SK-N-SH (cell line): ENCODE measurements at places on chromosomes 3 and 15.

- no peak for DNase-seq
- H3K36me3 ChIP-seq, result no peaks in the 10 kb centered on the region
- no peak overlapping the region for H3K4me3 ChIP-seq
- H3K27me3 ChIP-seq, result no peaks in the 10 kb centered on the region
- no peak overlapping the region for H3K27ac ChIP-seq
These were observed 66.9 kb downstream of the PPM1L start for GRCh38 chr3:160822936-160823335.

DNA sequence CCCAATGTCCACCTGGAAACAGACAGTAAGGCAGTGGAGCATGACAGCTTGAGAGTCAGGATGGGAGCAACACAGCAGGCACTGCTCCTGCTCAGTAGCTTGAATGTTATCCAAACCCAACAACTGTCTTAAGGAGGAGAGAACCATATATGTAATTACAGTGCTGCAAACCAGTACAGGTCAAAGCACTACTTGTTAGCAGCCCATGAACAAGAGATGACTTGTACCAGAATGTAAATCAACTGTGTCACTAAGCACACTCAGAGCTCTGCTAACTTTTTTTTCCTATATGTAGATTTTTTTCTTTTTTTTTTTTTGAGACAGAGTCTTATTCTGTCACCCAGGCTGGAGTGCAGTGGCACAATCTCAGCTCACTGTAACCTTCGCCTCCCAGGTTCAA, 87.1 kb downstream of the ANO10 start:
- H3K4me1 ChIP-seq, result peaks cover 2% of the 10 kb centered on the region; the same call in 1 of the 2 replicates
- H3K27ac ChIP-seq, result no peak overlapping the region
- peaks cover 5% of the 10 kb centered on the region for H3K36me3 ChIP-seq
- H3K4me3 ChIP-seq, result no peak overlapping the region
- no peaks in the 10 kb centered on the region for H3K27me3 ChIP-seq
- DNase-seq, result no peak

- H3K27ac ChIP-seq, result 0 out of 2 replicates have a peak overlapping the region, but pooled peaks have one; percentile 23
- peaks cover 7% of the 10 kb centered on the region; the same call in 1 of the 2 replicates for H3K4me1 ChIP-seq
- no peak overlapping the region for H3K4me3 ChIP-seq
- no peaks in the 10 kb centered on the region for H3K27me3 ChIP-seq
- DNase-seq, result peak; percentile 38
These were observed 15.9 kb downstream of the RPLP1 start for GRCh38 chr15:69468241-69469121.

DNA sequence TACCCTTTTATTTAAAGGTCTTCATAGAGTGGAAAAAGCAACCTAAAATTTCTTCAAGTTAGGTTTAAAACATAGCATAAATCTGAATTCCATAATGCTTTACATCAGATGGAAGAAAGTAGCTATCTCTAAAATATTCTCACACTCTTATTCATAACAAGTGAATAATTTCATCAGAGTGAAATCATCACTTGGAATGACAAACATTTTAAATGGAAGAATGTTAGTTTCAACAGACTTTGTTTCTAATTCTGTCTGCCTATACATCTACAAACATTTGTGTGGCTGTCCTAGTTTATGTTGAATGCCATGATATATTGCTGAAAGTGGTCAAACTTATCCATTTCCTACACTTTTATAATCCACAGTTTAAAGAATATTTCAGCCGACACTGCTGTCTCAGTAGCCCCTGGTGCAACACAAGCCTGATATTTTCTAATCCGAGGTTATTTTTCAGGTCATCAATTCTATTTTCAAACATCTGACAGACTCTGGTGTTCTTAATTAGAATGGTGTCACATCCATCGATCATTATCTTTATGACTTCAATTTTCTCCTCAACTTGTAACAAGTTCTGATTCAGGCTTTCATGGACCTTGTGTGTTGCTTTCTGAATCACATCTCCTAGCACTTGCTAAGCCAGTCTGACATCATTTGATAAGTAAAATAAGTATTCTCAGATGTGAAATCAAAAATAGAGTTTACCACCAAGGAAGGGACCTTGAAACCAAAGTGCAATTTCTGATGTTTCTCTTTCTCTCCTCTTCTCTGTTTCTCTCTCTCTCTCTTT, 17.1 kb upstream of the CNTN3 start:
- no peaks in the 10 kb centered on the region for H3K36me3 ChIP-seq
- no peaks in the 10 kb centered on the region; the same call in 1 of the 2 replicates for H3K4me1 ChIP-seq
- H3K4me3 ChIP-seq, result no peak overlapping the region
- no peak overlapping the region for H3K27ac ChIP-seq

GRCh38 chr15:51757450-51757849, 6.1 kb downstream of the TMOD2 start:
- no peaks in the 10 kb centered on the region for H3K36me3 ChIP-seq
- H3K27me3 ChIP-seq, result no peaks in the 10 kb centered on the region
- DNase-seq, result no peak
- no peak overlapping the region for H3K27ac ChIP-seq

DNA sequence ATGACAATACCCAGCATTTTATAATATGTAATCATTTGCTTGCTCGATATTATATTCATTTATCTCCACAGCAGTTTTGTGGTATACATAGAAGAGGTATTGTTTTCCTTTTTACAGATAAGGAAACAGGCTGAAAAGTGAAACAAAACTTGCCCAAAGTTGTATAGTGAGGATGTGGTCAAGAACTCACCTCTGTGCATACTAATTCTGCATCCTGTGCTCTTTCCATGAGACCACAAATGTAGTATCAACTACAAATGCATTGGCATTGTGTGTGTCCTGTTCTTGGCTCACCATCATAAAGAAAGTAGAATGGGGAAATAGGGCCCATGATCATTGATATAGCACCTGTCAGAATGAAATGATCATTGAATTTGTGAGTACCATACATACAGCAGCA, 167.3 kb downstream of the NECTIN3 start:
- no peak for DNase-seq
- no peaks in the 10 kb centered on the region for H3K27me3 ChIP-seq
- no peak overlapping the region for H3K4me3 ChIP-seq
- H3K36me3 ChIP-seq, result no peaks in the 10 kb centered on the region
- H3K27ac ChIP-seq, result no peak overlapping the region
- 0 out of 2 replicates have a peak, but pooled peaks cover 5% of the 10 kb centered on the region for H3K4me1 ChIP-seq

GRCh38 chr3:72481542-72481941, 366.7 kb downstream of the SHQ1 start:
- DNase-seq, result no peak
- H3K4me3 ChIP-seq, result no peak overlapping the region
- H3K27ac ChIP-seq, result no peak overlapping the region
- no peaks in the 10 kb centered on the region for H3K36me3 ChIP-seq
- H3K27me3 ChIP-seq, result no peaks in the 10 kb centered on the region

GRCh38 chr3:31246293-31247062, 286.2 kb upstream of the STT3B start:
- H3K36me3 ChIP-seq, result no peaks in the 10 kb centered on the region
- no peak overlapping the region for H3K27ac ChIP-seq
- no peaks in the 10 kb centered on the region for H3K4me1 ChIP-seq
- H3K4me3 ChIP-seq, result no peak overlapping the region

- H3K4me1 ChIP-seq, result peaks cover 7% of the 10 kb centered on the region; the same call in 1 of the 2 replicates
- peak; percentile 36 for DNase-seq
- no peaks in the 10 kb centered on the region for H3K36me3 ChIP-seq
These were observed 1.4 kb downstream of the ATP11B start for GRCh38 chr3:182794455-182795388.

- no peak for DNase-seq
- H3K27me3 ChIP-seq, result no peaks in the 10 kb centered on the region
- no peaks in the 10 kb centered on the region for H3K36me3 ChIP-seq
- no peaks in the 10 kb centered on the region for H3K4me1 ChIP-seq
- H3K4me3 ChIP-seq, result no peak overlapping the region
These were observed 171.2 kb downstream of the KCNMB2 start for GRCh38 chr3:178707311-178708031.

- no peaks in the 10 kb centered on the region for H3K36me3 ChIP-seq
- no peak overlapping the region for H3K27ac ChIP-seq
- no peak overlapping the region for H3K4me3 ChIP-seq
- H3K4me1 ChIP-seq, result no peaks in the 10 kb centered on the region
These were observed 109.4 kb upstream of the SMAD3 start for GRCh38 chr15:66955871-66956585.

DNA sequence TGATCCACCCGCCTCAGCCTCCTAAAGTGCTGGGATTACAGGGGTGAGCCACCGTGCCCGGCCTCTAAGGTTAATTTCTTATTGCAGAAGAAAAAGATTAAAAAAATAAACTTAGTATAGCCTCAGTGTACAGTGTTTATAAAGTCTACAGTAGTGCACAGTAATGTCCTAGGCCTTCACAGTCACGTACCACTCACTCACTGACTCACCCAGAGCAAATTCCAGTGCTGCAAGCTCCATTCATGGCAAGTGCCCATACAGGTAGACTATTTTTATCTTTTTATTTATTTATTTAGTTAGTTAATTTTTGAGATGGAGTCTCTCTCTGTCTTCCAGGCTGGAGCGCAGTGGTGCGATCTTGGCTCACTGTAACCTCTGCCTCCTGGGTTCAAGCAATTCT, 3.2 kb upstream of the FLNB start:
- peak overlapping the region; percentile 44 for H3K27ac ChIP-seq
- peaks cover 11% of the 10 kb centered on the region; the same call in 1 of the 2 replicates for H3K4me1 ChIP-seq
- H3K27me3 ChIP-seq, result no peaks in the 10 kb centered on the region
- H3K4me3 ChIP-seq, result no peak overlapping the region
- H3K36me3 ChIP-seq, result no peaks in the 10 kb centered on the region

DNA sequence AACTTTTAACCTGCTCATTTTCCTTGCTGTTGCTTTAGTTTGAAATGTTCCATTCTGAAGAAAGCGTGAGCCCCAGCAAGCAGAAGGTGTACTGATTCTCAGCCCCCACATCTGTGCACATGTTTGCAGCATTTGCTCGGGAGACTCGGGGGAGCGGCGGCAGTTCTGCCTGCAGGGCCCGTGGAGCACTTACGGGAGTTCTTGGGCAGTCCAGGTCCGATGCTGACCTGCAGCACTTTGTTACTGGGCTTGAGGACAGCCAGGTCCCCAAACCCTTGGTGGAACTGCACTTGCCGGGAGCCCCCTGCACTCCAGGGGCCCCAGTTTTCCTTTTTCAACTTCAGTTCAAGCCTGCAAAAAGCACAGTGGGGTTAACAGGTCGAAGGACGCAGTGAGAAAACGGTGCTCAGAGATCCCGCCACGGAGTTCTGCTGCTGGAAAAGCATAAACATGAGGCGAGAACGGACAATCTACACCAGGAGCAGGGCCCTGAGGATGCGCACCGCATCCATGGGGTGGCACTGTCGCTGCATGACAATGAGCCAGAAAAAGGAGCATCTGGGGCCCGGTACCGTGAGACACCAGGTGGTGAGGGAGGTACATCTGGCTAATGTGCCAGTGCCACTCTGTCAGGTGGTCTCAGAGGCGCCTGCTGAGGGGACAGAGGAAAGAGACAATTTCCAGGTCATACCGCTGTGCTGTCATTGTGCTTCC, 45.6 kb upstream of the LDHAL6B start:
- DNase-seq, result peak; percentile 72
- H3K27ac ChIP-seq, result no peak overlapping the region
- H3K27me3 ChIP-seq, result no peaks in the 10 kb centered on the region
- H3K36me3 ChIP-seq, result peaks cover 3% of the 10 kb centered on the region; the same call in 1 of the 2 replicates

- H3K27me3 ChIP-seq, result no peaks in the 10 kb centered on the region
- H3K4me1 ChIP-seq, result peaks cover 5% of the 10 kb centered on the region; the same call in 1 of the 2 replicates
- H3K27ac ChIP-seq, result peak overlapping the region; percentile 73
- no peaks in the 10 kb centered on the region for H3K36me3 ChIP-seq
These were observed 720 bp upstream of the TNIK start for GRCh38 chr3:171460725-171461524.

- H3K36me3 ChIP-seq, result no peaks in the 10 kb centered on the region
- H3K4me3 ChIP-seq, result no peak overlapping the region
- H3K4me1 ChIP-seq, result no peaks in the 10 kb centered on the region
- H3K27me3 ChIP-seq, result no peaks in the 10 kb centered on the region
- DNase-seq, result no peak
These were observed 40.6 kb upstream of the PRR20G start for GRCh38 chr3:127328421-127328820.

- no peaks in the 10 kb centered on the region for H3K27me3 ChIP-seq
- no peak for DNase-seq
- H3K4me3 ChIP-seq, result no peak overlapping the region
- H3K27ac ChIP-seq, result no peak overlapping the region
These were observed 179.6 kb upstream of the THRB start for GRCh38 chr3:24674261-24674660.

DNA sequence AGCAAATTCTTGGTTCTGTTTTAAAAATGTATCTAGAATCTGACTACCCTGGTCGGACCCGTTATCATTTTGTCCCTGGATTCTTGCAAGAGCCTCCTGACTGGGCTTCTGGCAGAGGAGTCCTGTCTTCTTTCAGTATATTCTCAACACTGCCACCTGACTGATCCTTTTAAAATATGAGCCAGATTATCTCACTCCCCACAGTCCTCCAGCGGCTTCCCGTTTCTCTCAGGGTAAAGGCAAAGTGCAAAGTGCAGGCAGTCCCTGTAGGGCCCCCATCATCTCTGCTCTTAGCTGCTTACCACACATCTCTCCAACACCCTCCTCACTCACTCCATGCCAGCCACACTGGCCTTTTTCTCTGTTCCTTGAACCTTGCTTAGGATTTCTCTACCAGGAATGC, 28.4 kb downstream of the CRTC3 start:
- H3K36me3 ChIP-seq, result no peaks in the 10 kb centered on the region
- H3K4me3 ChIP-seq, result peak overlapping the region; percentile 10; the same call in 1 of the 2 replicates
- peaks cover 60% of the 10 kb centered on the region for H3K4me1 ChIP-seq
- peak overlapping the region; percentile 94 for H3K27ac ChIP-seq

- no peak overlapping the region for H3K4me3 ChIP-seq
- H3K36me3 ChIP-seq, result no peaks in the 10 kb centered on the region
- H3K27me3 ChIP-seq, result no peaks in the 10 kb centered on the region
- no peaks in the 10 kb centered on the region; the same call in 1 of the 2 replicates for H3K4me1 ChIP-seq
- DNase-seq, result no peak
- no peak overlapping the region for H3K27ac ChIP-seq
These were observed 241.0 kb upstream of the LYSMD4 start for GRCh38 chr15:99974246-99974645.

GRCh38 chr15:83769411-83769999, 115.6 kb downstream of the ADAMTSL3 start:
- no peaks in the 10 kb centered on the region for H3K4me1 ChIP-seq
- no peak overlapping the region for H3K27ac ChIP-seq
- no peak for DNase-seq
- no peak overlapping the region for H3K4me3 ChIP-seq
- no peaks in the 10 kb centered on the region for H3K27me3 ChIP-seq

DNA sequence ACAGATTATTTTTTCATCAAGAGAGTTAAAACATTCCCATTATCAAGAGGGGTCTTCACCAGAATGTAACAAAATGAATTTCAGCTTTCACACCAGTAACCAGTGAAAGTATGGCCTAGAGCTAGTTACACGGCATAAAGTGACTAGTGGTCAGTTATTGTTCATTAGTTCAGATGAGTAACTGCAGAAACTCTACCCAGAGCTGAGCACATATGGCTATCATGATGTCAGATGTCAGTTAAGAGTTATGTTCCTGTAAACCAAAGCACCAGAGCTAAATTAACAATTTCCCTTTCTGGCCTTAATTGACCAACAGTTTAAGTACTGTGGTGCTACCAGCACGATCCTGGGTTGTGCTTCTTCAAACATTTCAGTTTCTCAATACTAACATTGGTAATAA, 6.6 kb upstream of the MRPS25 start:
- H3K4me3 ChIP-seq, result no peak overlapping the region
- H3K4me1 ChIP-seq, result no peaks in the 10 kb centered on the region
- peaks cover 12% of the 10 kb centered on the region for H3K36me3 ChIP-seq
- H3K27ac ChIP-seq, result no peak overlapping the region
- DNase-seq, result no peak
